ENCODE measurements at places on chromosomes 7 and 10.

DNA sequence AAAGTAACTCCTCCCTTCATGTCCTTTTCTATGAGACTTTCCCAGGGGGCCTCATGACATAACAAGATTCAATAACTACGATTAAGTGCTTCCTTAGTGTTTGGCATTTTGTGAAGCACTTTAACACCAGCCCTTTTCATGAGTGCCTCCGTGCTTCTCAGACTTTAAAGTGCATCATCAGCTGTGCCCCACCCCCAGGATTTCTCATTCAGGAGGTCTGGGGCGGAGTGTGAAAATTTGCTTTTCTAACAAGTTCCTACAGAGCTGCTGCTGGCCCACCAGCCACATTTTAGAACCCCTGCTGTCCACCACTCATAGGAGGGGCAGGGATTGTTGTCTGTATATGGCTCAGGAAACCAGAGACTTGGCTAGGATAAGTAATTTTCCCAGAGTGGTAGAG, 445.3 kb downstream of the LRMDA start:
- no peak for DNase-seq

- no peak for DNase-seq
Observed at GRCh38 chr7:77248154-77248553, 48.5 kb upstream of the FGL2 start.

GRCh38 chr10:43216931-43217562, 49.8 kb downstream of the RASGEF1A start:
- DNase-seq, result no peak

DNA sequence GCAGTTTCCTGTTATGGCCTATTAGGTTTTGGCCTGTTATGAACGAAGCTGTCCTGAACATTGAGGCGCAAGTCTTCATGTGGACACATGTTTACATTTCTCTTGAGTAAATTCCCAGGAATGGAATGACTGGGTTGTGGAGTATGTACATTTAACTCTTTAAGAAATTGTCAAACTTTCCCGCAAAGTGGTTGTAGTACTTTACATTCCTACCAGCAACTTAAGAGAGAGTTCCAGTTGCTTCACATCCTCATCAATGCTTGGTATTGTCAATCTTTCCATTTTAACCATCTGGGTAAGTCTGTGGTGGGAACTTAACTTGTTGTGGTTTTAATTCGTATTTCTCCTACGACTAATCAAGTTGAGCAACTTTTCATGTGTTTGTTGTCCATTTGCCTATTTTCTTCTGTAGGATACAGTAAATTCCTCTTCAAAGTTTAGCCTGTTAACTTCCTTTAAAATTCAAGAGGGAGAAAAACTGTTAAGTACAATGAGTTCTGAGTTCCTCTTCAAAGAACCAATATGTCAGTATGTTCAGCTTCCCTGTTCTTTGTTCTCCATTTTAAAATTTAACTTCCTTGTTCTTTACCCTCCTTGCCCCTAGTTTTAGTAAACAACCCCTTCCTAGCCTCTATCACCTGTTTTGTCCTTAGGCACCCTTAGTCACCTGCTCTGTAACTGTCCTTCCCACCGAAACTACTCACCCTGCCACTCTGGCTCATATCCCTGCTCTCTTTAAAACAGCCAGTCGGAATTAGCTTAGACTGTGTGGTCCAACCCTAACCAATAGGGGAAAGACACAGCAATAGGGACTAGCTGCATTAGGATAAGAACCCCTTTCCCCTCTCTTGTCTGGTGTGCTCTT, 74.0 kb downstream of the FAM241B start:
- peak; percentile 96 for DNase-seq

DNA sequence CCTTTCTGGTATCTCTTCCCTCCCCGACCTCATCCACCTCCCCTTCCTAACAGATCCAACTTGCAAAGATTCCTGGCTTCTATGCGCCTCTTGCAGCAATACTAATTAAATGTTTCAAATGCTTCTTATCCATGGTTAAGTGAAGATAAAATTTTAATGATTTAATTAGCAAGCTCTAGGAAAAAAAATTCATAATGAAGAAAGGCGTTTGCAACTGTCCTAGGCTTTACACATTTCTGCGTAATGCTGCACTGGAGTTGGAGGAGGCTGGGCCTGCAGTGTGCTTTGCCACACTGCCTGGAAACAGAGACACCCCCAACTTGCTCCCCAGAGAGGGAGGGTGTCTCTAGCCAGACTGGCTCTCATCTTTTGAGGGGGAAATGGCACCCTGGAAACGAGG, 123.9 kb upstream of the CARD11 start:
- DNase-seq, result no peak

GRCh38 chr7:87580636-87581035, 20.0 kb downstream of the ABCB1 start:
- DNase-seq, result no peak

DNA sequence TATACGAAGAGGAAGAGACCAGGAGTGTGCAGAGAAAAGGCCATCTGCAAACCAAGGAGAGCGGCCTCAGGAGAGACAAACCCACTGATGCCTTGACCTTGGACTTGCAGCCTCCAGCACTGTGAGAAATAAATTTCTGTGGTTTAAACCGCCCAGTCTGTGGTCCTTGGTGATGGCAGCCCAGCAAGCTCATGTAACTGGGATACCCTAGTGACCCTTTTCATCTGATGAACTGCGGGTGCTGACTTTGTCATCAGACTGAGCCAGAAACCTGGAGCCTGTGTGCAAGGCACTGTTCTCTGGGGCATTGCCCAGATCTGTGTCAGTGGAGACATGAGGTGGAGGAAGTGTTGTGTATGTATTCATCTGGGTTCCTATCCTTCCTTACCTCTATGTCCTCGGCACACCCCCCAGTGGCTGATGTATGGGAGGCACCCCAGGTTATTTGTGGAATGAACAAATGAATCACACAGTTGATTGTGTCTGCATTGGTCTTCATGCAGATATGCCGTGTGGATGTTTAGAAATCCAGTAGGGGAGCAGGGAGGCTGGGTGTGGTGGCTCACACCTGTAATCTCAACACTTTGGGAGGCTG, 64.5 kb upstream of the BTBD16 start:
- DNase-seq, result no peak

DNA sequence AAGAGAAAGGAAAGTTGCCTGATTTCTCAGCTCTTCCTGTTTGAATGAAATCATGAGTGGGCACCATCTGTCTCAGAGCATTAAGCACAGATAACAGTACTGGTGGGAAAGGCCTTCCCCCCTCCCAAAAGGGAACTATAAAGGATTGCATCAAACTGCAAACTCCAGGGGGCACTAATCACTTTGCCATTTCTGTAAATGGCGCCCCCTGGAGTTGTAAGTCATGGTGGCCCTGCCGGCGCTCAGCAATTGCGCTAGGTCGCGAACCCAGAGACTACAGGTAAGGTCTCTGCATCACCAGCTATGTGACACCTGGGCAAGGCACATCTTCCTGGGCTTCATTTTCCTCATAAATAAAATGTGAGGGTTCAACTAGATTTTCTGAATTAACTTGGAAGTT, 11.1 kb downstream of the LRRC4 start:
- no peak for DNase-seq

- no peak for DNase-seq
Observed at GRCh38 chr10:69336952-69337295, 58.6 kb downstream of the HK1 start.

DNA sequence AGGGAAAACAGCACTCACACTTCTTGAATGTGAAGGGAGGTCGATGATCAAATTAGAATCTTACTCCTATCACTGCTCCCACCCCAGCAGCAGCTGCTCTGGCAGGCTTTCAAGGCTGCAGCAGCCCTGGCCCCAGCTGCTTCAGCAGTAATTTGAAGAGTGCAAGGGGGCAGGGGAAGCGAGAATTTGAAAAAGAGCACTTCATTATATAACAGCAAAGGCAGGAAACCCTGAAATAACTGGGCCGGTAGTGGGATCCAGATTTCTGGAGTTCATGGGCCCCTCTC, 44.9 kb downstream of the MYPN start:
- no peak for DNase-seq

DNA sequence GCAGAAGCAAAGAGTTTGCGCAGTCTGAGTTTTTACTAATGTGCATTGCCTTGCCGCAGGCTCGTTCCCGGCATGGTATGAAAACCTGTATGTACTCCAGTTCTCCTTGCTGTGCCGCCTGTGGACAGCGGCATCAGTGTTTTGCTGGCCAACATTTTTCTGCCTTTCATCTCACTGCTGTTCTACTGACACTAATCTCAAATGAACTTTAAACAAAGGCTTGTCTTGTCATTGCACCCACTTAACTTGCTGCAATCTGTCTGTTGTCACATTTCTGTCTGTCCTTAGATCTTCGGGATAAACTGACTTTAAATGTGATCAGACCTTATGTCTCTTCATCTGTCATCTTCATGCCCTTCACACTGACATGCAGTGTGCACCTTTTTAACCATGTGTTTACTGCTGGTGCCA, 71.7 kb upstream of the ZNRF2 start:
- no peak for DNase-seq

DNA sequence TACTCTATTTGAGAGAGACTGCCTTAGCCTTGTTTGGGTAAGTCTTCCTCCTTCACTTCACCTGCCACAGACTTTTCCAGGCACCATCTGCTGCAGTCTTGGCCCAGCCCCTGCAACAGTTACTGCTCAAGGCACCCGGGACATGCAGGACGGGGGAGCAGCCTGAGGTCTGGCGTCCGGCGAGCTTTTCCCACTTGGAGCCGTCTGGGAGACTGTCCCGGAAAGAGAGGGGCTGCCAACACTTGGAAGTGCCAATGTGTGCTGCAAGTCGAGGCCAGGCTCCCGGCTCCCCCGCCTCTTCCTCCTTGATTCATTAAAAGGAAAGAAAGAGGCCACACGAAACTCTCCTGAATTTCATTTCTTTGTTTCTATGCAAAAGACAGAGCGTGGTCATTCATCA, 13.7 kb downstream of the HTRA1 start:
- DNase-seq, result no peak

GRCh38 chr7:1763033-1763432, 93.0 kb downstream of the ELFN1 start:
- no peak for DNase-seq

GRCh38 chr7:108079648-108080591, 50.2 kb downstream of the LAMB4 start:
- DNase-seq, result peak; percentile 70
